Stimulated activated naive CD4-positive, alpha-beta T cell treated with Interleukin-2 at 50 U/mL for 16 hours (primary cell): ENCODE measurements at places on chromosomes 2 and 18.

DNA sequence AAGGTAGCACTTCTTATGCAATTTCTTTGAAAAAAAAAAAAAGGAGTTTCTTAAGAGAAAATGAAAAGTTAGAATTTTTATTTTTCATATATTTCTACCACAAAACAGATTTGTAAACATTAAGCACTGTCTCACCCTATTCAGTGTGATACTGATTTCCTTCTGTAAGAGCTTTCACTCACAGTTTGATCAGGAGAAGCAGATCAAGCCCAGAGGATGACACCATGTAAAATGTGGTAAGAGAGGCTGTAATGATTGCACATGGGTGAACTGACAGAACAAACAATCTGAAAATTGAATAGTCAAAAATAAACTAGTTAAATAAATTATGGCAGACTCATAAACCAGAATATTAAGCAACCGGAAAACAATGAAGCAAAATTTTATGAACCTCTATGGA lies 54.5 kb downstream of the MEMO1 start:
- DNase-seq: no peak

GRCh38 chr2:235716875-235717496 lies 223.1 kb downstream of the AGAP1 start:
- DNase-seq: no peak

GRCh38 chr2:62321380-62322289 lies 125.7 kb downstream of the B3GNT2 start:
- no peak for DNase-seq

DNA sequence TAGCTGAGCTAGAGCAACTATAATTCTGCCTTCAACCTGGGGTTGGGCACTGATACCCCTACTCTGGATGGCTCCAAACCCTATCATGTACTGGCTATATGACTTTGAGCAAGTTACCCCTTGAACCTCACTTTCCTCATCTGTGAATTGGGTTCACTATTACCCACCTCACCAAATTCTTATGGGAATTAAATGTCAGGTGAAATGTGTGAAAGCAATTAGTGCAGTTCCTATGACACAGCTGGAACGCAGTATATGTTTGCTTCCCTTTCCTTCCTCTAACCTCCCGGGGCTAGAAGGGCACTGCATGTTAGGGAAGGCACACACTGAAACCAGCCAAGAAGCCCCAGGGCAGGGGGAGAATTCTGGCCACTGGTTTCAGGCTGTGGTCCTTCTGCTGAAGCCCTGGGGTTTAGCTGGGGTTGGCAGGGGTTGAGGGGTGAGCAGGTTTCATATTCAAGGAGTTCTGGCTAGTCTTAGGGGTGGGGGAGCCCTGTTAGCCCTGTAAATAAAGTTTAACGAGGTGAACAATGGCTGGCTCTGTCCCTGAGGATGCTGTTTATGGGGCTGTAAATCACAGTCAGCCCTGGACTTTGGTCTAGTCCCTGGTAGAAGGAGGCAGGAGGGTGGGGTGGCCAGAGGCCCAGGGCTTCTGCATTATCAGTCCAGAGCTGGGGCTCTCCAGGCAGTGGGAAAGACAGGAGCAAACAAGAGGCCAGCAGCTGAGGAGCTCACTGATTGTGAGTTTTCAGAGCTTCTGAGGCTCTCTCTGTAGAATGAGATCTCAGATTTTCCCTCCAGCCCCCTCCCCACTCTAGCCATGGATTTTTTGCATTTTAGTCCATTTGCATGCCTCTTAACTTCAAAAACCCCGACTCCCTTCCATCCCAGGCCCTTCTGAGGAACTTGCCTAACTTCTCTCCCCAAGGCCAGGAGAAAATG lies 8.0 kb downstream of the PKDCC start:
- DNase-seq: no peak

DNA sequence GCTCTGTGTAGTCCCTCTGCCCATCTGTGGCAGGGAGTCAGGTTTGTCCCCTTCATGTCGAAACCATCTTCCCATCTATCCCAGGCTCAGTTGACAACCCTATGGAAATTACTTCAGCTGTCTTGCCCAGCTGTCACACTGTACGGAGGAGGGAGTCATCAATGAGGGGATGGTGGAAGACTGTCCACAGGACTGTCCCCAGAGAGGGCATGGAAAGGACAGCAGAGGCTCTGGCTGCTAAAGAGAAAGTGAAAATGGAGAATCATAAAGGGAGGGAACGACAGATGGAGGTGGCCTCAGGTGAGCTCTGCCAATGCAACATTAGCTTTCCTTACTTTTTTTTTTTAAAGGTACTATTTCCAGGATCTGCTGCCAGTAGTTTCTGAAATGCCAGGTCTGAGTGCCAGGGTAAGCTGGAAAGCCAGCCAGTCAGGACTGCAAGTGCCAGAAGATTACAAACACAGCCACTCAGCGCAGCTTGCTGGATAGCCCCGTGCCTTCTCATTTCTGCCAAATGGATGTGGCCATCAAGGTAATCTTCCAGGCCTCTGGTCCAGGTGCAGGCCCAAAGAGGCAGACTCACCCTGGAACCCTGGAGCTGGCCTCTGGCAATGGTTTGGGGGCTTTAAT lies 192.8 kb downstream of the AGPS start:
- no peak for DNase-seq

DNA sequence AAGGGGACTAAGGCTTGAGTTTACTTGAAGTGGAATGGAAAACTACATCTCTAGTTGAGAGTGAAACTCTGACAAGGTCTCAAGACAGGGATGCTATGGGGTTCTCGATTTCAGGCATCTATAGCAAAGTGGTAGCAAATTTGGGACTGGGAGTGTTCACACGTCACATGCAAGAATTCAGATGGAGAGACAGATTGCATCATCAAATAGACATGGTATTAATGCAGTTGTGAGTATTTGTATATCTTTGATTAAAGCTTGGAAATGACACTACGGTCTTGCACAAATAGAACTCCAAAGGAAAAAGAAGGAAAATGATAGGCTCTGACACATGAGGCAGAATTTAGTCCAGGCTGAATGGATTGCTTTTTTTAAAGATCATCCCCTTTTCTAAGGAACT lies 1061.6 kb upstream of the FANCL start:
- DNase-seq: no peak

DNA sequence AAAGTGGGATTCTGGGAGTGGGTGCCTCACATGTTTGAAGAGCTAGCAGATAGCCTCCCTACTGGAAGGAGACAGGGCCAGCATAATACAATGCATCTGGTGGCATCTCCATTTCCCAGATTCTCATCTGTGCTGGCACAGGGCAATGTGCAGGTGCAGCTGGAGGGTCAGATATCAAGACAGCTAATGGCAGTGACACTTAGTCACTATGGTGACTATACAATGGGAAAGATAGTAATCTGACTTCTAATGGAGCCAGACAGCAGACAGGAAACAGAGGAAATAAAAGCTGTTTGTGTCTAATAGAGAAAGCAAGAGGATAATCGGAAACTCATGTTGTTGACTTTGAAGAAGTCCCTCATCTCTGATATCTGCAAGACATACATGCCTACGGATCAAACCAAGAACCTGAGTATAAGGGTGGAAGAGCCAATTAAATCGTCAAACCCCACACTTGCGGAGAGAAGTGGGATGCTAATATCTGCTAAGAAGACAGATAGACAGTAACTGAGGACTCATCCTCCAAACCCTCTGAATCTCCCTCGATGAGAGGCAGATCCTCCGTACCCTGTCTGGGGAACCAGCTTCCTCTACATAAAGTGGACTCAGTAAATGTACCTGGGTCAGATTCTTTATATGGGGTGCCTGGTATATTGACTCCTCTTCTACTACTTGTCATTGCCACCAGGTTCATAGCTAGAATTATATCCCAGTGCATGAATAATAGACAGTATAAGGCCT lies 692.7 kb downstream of the SOCS6 start:
- no peak for DNase-seq

- no peak for DNase-seq
These were observed 58.6 kb downstream of the TMEM17 start for GRCh38 chr2:62447411-62447810.
